Left renal cortex interstitium (tissue), 4 donors: ENCODE measurements at places on chromosomes 2 and 18.
A peak's percentile ranks its signal among the peaks of the same experiment; 100 is the strongest.

GRCh38 chr2:10078704-10079265 is 1.4 kb downstream of the CYS1 start:
- DNase-seq = no peak

GRCh38 chr18:35247412-35248249 is 6.8 kb downstream of the ZNF397 start:
- no peak for DNase-seq

DNA sequence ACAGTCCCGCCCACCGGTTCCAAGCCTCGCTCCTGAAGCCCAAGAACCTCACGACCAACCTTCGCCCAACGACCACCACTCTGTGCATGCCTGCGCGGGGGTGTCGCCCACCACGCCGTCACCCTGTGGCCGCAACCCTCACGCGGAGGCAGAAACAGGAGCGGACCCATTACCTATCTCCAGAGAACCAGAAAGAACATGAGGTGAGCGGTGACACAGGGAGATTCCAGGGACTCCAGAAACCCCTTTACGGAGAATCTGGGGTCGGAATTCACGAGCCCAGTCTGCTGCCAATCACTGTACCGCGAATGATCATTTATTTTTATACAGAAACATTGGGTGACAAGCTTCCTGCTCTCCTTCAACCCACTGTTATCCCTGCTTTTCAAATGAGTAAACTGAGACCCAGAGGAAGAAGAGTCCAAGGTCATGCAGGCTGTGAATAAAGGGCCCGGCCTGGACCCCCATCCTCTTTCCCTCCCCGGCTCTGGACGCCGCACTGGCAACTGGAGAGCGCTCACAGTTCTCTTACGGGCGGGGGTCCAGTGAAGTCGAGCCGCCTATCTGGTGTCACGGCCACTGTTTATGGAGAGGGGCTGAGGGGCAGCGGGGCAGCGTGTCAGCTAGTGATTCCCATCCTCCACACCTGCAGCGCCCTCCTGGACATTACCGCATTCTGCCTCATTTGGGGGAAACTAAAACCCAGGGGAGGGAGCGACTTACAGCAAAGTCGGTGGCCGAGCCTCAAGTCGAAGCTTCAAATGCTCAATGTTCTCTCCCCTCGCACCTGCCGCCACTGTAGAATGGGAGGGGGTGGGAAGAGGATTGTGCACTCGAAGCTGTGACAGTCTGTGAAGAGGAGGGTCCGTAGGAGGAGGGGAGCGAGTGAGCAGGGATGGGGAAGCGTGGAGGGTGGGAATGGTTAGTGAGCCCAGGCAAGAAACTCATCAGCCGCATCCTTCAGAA is 723 bp upstream of the SLC30A3 start:
- no peak for DNase-seq

GRCh38 chr2:146898083-146898482 is 946.7 kb upstream of the ACVR2A start:
- no peak for DNase-seq

GRCh38 chr18:3836483-3837335 is 386.7 kb downstream of the TGIF1 start:
- DNase-seq = no peak

DNA sequence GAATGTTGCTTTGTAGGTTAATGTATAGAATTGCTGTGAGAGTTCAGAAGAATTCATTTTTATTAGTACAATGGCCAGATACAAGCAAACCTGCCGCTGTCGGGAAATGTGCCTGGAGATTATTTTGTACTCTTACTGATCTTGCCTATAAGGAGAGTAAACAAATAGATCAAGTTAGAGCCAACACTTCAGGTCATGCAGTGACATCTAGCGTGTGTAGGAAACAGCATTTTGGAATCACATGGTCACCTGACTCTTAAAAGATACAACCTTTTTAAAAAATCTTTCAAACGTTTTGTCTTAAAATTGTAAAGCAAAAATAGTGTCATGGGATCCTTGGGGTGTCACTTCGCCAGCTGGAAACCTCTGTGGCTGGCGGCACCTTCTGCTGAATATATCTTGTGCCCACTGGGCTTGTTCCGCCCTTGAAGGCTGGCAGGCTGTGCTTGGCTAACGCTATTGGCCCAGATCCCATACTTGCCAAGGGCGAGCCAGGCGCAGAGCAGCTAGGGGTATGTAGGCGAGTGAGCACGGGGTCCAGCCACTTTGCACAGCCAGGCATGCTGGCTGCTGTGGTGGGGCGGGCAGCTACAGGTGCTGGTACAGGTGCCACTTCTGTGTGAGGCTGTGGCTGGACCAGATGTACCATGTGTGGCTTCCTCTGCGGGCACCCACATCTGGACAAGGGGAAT is 19.5 kb upstream of the RPRM start:
- no peak for DNase-seq

GRCh38 chr2:23533338-23533695 is 148.3 kb downstream of the KLHL29 start:
- no peak for DNase-seq

DNA sequence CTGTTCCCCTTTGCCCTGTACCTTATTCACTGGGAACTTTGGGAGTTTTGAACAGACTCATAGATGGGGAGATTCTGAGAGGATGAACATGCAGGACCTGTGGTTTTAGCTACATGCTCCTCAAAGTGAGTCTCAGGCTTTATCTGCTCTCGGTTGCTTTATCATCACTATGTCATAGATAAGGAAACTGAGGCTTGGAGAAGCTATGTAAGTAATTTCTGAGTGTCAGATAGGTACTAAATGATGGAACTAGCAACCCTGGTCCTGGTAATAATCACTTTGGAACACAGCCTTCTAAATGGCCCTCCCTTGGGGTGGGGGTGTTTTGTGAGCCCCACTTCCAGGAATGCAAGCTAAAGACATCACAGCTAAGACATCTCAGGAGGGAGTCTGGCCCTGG is 186.2 kb upstream of the MEX3C start:
- no peak for DNase-seq

DNA sequence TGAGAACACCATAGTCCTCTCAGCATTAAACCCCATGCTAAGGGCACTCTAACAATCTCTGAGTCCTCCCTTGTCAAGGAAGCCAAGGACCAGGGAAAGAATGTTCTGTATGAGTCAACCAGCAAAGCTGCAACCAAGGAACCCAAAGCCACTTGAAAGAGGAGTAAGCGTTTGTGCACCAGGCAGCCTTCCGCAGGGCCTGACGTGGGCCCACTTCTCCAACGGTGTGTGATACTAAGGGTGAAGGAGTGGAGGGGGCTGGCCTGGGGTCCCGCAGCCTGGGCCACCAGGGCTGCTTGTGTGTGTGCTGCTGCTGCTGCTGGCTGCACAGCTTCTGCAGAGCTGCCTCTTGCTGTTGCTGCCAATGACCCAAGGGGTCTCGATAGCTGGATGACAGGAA is 30.1 kb upstream of the GALNT14 start:
- no peak for DNase-seq

- DNase-seq = peak; percentile 43
Measured at GRCh38 chr2:85537600-85538506, 1.1 kb upstream of the MAT2A start.

DNA sequence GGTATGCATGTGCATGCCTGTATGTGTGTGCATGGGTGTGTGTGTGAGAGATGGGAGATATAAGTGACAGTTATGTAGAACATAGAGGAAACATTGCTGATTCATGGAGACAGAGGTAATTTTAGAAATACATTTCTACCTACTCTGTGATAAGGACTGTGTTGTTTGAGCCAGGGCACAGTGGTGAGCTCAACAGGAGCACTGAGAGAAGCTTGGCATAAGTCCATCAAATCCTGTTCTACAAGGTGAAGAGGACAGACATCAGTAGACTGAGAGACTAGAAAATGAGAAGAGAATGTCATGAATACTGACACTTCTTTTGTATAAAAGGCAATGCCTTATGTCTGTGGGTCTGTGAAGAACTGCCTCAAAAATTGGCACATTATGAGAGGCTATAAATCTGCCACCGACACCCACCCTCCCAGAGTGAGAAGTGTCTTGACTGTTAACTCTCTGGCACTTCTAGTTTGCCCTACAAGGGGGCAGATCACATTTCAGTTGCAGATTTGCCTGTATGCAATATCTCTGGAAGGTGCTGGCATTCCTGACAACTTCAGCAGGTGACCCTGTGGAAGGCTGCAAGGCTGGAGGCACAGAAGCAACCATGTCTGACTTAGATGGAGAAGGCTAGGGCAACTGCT is 962.3 kb upstream of the NRXN1 start:
- no peak for DNase-seq

DNA sequence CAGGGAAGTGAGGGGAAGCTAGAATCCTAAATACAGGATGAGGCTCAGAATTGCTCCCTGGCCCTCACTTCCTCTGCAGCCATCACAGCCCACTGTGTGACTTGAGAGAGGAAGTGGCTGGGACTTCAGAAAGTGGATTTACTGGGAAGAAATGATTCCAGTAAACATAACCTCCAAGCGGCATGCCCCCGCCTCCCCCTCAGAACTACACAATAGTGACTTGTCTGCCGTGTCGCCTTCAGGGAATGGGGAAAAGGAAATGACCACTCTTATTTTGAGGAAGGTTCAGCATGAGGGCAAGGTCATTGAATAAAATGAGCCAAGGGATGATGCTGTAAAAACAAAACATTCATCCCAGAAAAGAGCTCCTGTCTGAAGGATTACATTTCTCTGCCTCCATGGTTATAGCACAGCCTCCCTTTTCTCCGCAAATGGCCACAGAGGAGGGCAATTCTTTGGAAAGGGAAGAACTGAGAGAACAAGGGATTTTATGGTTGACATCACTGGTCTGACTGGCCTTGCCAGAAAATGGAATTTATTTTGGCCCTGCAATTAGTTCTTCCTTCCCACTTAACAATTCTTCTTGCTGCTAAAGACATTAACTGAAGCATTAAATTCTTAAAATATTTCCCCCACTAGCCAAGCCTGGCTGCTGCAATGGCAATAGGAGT is 78.9 kb upstream of the DAPL1 start:
- no peak for DNase-seq

- DNase-seq = no peak
Measured at GRCh38 chr2:188523919-188524318, 232.2 kb downstream of the GULP1 start.

GRCh38 chr2:144950899-144951560 is 431.1 kb upstream of the ZEB2 start:
- DNase-seq = no peak

GRCh38 chr18:76522122-76522503 is 27.1 kb upstream of the ZNF516 start:
- no peak for DNase-seq

- DNase-seq = no peak
Measured at GRCh38 chr18:79487801-79488201, 92.1 kb downstream of the NFATC1 start.

DNA sequence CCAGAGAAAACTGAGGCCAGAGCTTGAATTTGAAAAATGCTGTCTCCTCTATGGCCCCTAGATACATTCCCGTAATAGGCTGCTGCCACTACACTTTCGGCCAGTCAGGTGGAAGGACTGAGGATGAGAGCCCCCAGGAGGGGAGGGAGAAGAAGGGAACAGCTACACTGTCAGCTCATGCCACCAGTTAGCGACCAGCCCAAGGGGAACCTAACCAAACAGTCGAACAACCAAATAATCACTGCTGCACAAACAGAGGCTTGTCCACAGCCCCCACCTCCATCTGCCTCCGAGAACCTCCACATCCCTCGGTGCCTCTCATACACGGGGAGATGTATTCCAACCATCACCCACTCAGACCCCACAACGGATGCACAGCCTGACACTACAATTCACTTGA is 7.3 kb downstream of the ZNF516 start:
- DNase-seq = no peak

DNA sequence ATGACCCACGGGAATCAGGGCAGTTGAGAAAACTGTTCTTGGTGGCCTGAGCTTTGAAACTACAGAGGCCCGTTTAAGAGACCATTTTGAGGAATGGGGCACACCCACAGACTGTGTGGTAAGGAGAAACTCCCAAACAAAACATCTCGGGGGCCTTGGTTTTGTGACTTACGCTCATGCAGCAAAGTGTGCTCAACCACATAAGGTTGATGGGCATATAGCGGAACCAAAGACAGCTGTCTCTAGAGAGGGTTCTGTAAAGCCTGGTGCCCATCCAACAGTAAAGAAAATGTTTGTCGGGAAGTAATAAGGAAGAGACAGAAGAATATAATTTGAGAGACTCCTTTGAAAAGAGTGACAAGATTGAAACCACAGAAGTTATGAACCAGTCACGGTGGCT is 5.4 kb downstream of the MRO start:
- DNase-seq = no peak

DNA sequence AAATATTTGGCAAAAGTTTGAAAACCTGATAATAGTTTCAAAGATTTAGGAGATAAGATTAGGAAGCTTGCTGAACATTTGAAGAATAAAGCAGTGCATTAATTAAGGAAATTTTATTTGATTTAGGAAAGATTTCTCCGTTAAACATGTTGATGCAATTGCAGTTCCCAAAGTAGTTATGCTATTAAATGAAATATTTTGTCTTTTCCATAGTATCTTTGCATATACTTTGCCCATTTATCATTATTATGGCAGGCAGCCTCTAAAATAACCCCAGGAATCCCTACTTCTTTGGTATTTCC is 136.5 kb downstream of the MREG start:
- no peak for DNase-seq

- no peak for DNase-seq
Measured at GRCh38 chr2:85578243-85579180, 1.1 kb downstream of the VAMP8 start.
